ENCODE measurements at places on chromosomes 1 and 21.

DNA sequence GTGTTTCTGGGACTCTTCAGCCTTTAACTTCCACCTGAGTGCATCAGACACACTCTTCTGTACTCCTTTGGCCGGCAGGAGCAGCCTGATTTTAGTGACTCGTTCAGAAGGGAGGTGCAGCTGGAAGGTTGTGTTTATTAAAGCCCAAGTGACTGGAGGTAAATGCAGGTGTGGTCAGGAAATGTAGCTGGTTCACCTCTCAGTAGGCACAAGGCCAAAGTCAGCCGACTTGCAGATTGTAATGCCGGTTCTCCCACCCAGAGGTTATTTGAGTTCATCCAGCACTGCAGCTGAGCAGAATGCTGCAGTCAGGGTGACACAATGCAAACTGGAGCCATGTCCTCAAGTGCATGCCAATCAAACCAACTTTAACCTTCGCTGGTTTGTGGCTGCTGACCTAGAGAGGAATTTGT is 91.5 kb downstream of the SPATA46 start:
- peak; percentile 54 for DNase-seq

DNA sequence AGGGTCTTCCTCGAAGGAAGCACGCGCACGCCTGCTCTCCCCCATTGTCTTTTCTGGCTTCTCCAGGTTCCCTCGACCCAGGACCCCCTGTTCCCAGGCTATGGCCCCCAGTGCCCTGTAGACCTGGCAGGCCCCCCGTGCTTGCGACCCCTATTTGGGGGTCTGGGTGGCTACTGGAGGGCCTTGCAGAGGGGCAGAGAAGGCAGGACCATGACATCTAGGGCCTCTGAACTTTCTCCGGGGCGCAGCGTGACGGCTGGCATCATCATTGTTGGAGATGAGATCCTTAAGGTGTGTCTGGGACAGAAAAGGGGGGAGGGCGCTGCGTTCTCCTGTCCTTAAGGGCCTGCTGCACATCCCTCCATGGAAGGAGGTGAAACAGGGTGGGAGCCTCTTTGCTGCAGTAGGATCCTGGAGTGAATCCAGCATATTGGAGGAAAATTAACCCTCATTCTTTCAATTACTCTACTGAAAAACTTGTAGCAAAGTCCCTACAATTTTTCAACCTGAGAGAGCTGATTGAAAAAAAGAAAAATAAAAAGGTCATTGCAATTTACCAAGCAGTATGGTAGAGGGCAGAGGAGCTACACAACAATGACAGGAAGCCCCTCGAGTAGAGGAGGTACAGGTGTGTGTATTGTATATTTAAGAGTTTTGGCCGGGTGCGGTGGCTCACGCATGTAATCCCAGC is 777 bp downstream of the FLAD1 start:
- DNase-seq = no peak

GRCh38 chr1:34452451-34452850 is 275.7 kb downstream of the C1orf94 start:
- DNase-seq = no peak

DNA sequence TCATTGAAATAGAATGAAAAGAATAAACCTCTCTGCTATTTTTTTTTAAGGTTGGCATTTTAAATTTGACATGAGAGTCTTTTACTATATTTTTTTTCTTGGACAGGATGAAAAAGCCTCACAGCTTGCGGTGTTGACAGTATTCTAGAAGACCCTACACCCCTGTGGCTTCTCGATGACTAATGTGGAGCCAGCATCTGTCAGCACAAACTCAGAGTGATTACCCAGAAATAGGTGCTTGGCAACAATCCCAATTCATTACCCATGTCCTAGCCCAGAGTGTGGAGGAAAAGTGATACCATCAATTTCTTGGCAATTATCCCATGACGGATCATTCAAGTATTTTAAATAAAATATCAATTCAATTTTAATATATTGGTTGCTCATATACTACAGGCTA is 186.8 kb upstream of the MAP1LC3C start:
- no peak for DNase-seq

DNA sequence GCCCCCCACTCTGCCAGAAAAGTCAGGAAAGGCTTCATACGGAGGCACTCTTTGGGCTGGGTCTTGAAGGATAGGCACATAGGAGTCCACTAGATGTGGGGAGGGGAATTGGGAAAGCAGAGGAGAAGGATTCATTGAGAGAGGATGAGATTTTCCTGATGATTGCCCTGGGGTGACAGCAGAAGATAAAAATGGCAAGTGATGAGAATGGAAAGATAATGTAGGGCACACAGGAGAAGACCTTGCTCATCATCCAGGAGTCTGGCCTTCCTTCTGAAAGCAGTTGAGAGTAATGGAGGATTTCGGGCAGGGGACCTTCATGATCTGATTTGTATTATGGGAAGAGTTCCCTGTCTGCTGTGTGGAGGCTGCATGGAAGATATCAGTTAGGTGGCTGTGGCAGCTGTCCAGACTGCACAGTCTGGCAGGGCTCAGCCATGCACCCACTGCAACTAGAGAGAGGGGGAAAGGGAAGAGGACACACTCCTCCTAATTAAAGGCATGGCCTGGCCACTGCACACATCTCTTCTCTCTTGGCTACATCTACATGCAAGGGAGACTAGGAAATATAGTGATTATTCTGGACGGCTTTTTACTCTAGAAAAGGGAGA is 9.6 kb upstream of the FABP3 start:
- DNase-seq = no peak

DNA sequence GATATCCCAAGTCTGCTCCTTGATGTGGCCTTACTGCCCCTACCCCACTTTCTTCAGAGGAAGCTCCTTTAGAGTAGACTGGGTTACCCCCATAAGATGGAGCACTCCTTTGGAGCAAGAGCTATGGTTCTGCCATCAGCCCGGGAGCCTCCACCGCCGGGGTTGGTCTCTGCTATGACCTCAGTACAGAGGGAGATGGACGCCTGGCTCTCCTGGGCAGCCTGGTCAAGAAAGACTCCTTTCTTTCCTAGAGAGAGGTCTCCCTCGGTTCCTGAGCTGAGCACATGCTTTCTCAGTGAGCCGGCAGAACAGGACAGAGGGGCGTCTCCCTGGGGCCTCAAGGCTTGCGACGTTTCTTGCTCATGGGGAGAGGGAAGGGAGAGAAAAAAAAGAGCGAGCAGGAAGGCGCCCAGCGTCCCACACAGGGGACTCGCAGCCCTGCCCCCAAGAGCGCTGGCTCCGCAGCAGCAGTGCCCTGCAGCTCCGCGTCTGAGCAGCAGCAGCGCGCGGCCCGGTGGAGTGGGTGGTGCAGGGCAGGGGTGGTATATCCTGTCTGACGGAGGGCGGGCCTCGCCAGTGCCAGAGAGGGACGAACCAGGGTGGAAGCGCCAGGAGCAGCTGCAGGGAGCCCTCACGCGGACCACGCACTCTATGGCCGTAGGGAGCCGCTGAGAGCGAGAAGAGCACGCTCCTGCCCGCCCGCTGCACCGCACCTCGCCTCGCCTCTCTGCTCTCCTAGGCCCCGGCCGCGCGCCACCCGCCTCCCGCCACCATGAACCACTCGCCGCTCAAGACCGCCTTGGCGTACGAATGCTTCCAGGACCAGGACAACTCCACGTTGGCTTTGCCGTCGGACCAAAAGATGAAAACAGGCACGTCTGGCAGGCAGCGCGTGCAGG is at the start of gene PKP1:
PKP1 (plus strand) TSS at position 576 of the 899 bp plus-strand sequence; CDS start at position 773, 197 bp downstream.
- no peak for DNase-seq

- peak; percentile 40 for DNase-seq
These were observed 23.6 kb upstream of the KIRREL1 start for GRCh38 chr1:157969697-157970485.

DNA sequence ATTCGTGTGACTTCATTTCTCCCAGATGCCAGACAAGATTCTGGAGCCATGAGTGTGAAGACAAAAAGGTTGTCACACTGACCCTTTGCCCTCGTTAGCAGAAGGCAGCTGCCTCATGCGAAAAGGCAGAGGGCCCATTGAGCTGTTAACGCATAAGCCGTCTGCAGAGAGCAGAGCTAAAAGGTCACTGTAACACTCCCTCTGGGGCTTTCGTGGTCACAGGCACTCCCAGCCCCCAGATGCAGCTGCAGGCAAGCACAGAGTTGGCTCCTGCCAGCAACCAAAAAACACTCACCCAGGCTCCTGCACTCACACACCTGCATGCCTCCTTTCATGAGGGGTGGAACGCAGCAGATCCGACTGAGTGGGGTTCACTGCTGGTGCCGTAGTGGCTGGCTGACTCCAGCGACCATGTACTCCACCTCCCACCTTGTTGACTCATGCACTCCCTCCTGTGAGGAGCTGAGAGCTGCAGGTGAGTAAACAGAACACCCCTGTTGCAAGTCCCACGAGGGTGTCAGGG is 287.5 kb downstream of the SMYD3 start:
- DNase-seq = no peak

DNA sequence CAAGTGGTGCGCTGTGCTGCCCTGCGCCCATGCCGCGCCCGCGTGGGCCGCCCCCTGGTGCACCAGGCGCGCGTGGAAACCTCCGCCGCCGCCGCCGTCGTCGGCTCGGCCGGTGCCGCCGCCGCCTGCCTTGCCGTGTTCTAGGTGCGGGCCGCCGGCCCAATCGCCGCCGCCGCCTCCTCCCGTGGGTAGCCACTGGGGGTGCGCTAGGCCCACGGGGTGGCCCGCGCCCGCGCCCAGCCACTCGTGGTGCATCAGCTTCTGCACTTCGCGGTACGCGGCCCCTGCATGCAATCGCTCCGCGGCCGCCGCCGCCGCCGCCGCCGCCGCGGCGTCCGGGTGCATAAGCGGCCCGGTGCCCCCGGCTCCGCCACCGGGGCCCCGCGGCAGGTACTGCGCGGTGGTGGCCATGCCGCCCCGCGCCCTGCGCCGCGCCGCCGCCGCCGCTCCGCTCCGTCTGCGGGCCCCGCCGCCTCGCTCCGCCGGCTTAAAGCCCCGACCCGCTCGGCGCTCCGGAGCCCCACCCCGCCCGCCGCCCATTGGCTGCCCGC is at the start of gene POU3F1:
POU3F1 (minus strand) TSS at position 461 of the 551 bp plus-strand sequence; CDS start at position 411, 50 bp downstream.
- DNase-seq = no peak

- DNase-seq = no peak
These were observed 74.7 kb upstream of the POU3F1 start for GRCh38 chr1:38121231-38121680.

- no peak for DNase-seq
These were observed 53.4 kb upstream of the RGS21 start for GRCh38 chr1:192263436-192263835.

- no peak for DNase-seq
These were observed 146.8 kb downstream of the ZBTB18 start for GRCh38 chr1:244197851-244198375.

DNA sequence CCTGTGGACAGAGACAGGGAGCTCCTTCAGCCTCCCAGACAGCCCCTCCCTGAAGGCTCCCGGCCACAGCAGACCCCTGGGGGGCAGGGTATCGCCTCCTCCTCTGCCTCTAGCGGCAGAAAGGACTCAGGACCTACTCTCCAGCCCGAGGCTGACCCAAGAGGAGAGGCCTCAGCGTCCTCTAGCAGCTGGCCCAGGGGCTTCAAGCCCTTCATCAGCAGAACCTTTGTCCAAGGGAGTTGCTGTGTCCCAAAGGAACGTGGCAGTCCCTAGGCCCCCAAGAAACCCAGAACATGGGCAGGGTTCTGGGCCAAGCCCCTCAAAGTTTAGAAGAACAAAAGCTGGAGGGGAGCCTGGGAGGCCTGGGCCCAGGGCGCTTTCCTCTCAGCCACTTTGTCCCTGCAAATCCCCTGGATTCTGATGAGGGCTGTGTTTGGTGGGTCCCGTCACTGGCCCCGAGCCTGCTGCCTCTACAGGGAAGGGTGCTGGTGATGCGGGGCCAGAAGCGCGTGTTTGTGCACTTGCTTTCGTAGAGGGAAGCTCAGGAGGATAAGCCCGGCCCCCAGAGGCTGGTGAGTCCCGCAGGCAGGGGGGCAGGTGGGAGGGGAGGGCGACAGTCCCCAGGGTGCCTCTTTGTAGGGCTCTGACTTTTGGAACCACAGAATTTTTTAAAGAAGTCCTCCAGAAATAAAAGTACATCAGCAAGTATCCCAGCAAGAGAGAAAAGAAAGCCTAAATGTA is 13.3 kb downstream of the ITGB2 start:
- DNase-seq = no peak

DNA sequence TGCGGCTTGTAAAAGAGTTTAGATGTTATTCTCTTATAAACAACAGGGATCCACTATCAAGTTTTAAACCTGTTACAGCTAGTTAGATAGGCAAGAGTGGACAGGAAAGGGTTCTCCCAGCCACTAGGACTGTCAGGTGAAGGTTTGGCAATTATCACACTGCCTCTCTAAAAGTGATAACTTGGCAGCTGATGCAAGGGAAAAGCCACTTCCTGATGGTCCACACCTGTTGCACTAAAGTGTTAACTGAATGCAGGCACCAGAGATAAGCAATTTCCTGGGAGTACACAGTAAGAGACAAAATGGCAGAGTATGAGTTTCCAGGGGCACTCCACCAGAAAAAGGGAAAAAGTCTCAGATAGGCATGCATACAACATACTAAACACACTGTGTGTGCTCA is 99.4 kb downstream of the VAV3 start:
- no peak for DNase-seq

GRCh38 chr1:167500283-167500860 is 18.0 kb downstream of the CD247 start:
- DNase-seq = no peak

GRCh38 chr1:168079761-168080160 is 57.0 kb downstream of the GPR161 start:
- no peak for DNase-seq
